ENCODE measurements at places on chromosomes 1 and 21.

DNA sequence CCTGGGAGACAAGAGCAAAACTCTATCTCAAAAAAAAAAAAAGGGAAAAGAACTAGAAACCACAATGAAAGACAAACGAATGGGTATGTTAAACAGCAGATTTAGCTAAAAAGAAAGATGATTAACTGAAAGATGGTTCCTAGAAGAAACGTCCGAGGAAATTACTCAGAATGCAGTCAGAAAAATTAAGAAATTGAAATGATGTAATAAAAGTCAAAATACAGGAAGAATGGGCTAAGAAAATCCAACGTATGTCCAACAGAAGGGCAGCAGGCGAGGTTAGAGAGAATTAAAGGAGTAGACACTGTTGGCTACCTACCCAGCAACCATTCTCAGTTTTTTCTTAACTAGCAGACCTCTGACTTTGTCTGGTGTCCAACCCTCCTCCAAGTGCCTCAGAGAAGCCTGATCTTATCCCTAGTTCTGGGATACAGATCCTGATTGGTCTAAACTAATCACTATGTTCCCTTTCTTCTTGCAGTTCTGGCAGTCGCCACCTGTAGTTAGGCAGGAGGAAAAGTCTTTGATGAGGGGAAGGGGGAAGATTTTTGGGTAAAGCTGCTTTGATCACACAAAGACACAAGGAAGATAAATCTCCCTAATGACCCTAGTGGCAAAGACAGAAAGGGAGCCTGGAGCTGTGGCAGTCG lies 25.7 kb downstream of the GPR161 start:
- no peak for DNase-seq

GRCh38 chr1:20229171-20229570 lies 42.9 kb upstream of the PLA2G2C start:
- DNase-seq = no peak

- DNase-seq = no peak
Observed at GRCh38 chr1:6935911-6936690, 150.8 kb downstream of the CAMTA1 start.

- DNase-seq = no peak
Observed at GRCh38 chr1:215405211-215405610, 161.9 kb upstream of the KCTD3 start.

- DNase-seq = peak; percentile 40
Observed at GRCh38 chr1:6614019-6614928, 743 bp downstream of the PHF13 start.

- DNase-seq = no peak
Observed at GRCh38 chr1:25068829-25069228, 138.8 kb upstream of the RUNX3 start.
